GM12891 (cell line): ENCODE measurements at places on chromosomes 12 and 14.

DNA sequence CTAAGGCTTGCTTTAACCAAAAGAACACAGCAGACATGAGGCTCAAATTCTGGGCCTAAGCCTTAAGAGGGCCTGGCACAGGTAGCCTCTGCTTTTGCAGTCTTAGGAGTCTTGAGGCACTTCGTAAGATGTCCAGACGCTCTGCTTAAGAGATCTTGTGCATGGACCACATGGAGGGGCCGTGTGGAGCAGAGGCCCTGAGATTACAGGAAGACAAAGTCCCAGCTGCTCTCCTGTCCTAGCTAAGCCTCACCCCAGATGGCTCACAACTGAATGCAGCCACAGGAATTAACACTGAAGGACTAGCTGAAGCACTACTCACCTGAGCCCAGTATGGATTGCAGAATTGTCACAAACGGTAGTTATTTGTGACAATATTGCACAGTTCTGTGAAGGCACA lies 446.0 kb downstream of the PDZRN4 start:
- no peak for DNase-seq

- no peak for DNase-seq
Measured at GRCh38 chr12:120546050-120546386, 11.9 kb downstream of the RNF10 start.

- no peak for DNase-seq
Measured at GRCh38 chr12:49548822-49549648, 10.2 kb downstream of the KCNH3 start.

DNA sequence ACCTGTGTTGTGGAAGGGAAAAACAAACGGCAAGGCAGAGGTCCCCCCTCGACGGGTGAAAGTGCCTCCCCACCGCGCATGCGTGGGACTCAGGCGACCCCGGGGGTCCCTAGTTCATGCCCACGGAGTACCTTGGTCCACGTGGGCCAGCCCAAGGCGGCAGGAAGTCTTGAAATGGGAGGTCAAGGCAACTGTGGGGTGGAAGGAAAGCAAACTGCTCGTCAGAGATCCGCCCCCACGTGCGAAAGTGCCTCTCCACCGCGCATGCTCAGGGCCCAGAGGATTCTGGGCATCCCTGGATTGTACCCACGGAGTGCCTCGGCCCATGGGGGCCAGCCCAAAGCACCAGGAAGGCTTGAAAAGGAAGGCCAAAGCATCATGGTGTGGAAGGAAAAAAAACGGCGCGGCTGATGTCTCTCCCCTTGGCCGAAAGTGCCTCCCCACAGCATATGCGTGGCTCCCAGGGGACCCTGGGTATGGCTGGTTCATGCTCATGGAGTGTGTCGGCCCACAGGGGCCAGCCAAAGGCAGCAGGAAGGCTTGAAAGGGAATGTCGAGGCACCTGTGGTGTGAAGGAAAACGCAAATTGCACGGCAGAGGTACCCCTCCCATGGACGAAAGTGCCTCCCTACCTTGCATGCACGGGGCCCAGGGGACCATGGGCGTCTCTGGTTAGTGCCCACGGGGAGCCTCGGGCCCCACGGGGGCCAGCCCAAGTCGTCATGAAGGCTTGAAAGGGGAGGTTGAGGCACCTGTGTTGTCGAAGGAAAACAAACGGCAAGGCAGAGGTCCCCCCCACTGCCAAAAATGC lies 369.7 kb downstream of the ALG10 start:
- no peak for DNase-seq

DNA sequence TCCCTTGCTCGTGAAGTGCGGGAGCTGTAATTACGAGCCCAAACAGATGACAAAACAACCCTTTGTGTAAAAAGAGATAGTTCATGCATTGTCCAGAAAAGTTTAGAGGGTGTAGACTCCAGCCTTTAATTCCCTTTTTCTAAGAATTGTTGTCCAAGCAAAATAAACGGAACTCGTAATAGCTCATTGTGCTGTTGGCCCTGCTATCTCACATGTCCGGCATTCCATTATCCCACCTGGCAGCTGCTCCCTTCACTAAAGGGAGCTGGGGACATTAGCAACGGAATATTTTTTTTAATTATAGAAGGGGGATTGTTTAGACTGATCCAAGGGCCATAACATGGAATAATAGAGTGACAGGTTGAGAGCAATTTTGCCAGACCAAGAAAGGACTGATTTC lies 277.5 kb upstream of the TBX3 start:
- DNase-seq: no peak

- no peak for DNase-seq
Measured at GRCh38 chr12:103626498-103626897, 39.4 kb downstream of the STAB2 start.

DNA sequence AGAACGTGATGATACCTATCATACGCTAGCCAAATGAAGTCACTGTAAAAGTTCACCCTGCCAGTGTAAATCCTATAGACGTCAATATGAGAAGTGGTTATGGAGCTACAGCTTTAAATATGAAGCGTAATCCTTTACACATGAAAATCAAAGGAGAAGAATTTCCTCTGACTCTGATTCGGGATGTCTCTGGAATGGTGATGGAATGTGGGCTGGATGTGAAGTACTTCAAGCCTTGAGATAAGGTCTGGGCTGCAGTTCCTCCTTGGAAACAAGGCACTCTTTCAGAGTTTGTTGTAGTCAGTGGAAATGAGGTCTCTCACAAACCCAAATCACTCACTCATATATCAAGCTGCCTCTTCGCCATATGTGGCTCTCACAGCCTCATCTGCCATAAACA lies 53.1 kb upstream of the NAP1L1 start:
- DNase-seq: no peak

DNA sequence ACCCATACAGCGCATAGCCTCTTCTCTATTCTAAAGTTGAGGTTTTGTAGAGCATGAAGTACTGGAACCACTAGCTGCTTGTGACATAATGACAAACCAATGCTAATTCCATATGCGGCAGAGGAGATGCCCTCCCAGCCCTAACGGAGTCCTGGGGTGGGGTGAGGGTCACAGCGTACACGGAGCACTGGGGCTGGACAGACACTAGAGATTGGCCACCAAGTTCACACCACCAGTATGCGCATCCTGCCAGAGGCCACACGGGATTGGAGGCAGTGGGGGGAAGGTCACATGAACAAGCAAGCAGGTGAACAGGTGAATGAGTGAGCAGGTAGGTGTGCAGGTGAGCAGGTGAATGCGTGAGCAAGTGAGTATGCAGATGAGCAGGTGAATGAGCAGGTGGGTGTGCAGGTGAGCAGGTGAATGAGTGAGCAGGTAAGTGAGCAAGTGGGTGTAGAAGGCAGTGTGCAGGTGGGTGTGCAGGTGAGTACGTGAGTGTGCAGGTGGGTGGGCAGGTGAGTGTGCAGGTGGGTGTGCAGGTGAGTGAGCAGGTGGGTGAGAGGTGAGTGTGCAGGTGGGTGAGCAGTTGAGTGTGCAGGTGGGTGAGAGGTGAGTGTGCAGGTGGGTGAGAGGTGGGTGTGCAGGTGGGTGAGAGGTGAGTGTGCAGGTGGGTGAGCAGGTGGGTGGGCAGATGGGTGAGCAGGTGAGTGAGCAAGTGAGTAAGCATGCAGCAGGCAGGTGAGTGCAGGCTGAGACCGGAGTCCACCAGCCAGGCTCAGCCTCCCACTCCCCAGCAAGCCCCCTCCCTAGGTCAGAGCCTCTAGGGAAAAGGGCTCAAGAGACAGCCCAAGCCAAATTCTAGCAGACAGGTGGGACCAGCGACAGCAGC lies 52.7 kb downstream of the CCDC85C start:
- DNase-seq: no peak

DNA sequence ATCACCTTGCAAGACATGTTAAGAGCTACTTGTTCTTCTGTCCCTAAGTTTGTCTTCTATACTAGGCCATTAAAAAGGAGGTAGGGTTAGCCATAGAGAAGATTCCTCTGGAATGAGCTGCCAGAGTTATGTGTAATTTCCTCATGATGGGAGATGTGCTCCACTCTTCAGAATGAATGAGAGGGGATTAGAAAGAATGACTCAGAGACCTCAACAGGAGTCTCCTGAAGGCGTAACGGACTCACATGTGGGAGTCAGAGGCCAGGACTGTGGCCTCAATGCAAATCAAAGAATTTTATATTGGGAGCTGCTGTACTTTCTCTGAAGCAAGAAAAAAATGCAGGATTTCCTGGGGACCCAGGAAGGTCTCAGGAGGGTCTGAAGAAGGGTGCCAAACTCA lies 87.8 kb upstream of the ATXN7L3B start:
- DNase-seq: no peak

- DNase-seq: no peak
Measured at GRCh38 chr12:107125833-107126232, 32.5 kb upstream of the CRY1 start.

DNA sequence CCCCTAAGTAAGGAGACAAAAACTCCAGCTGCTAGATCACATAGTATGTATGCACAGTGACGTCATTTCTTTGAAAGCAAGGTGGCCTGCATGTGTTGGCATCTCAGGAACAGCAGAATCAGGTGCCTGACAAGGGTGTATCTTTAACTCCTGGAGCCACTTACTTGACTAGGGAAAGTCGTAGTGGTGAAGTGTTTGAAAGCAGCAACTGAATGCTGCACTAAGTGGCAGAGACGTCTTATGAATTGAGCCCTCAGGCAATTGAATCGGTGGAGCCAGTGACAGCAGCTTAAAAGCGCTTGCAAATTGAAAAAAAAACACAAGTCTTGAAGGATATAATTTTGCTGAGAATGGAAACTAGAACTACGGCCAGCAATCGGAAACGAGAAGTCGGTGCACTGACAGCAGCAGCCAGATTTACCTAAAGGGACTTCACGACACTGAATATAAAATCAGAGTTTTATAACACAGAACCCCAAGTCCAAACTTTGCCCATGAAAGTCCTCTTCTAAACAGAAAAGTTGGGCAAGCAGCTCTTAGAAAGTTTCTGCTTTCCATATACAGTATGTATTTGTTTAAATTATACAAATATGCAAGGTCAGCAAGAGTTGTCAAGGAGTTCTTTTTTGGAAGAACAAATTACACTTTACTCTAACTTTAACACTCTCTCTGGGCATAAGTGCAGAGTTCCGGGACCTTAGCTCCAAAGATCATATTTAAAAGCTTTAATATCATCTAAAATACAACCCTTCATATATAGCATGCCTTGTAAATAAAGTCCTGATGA lies 1.1 kb downstream of the IGF1 start:
- no peak for DNase-seq

DNA sequence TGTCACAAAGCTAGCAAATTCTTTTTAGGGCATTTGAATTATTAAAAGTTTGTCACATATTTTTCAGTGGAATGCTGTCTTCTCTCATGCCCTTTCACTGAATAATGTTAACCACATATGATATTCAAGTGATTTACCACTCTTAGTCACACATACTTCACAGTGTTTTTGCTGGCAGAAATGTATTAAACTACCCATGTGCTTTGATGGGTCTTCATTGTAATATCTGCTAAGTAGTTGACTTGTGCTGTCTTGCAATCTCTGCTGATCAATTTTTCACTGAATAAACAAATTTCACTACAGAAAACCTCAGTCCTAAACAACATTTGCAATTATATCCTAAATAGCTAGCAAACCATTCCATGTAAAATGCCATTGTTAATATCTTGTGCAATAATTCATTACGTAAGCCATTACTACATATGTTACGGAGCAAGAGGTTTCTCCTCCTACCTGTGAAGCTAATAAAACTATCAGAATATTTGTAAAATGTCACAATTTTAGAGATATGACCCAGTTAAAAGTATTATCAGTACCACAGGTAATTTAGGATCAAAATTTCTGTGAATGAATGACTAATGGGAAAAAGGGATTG lies 64.6 kb upstream of the LMO3 start:
- DNase-seq: no peak

- DNase-seq: no peak
Measured at GRCh38 chr12:12072064-12072760, 1.5 kb downstream of the BCL2L14 start.

DNA sequence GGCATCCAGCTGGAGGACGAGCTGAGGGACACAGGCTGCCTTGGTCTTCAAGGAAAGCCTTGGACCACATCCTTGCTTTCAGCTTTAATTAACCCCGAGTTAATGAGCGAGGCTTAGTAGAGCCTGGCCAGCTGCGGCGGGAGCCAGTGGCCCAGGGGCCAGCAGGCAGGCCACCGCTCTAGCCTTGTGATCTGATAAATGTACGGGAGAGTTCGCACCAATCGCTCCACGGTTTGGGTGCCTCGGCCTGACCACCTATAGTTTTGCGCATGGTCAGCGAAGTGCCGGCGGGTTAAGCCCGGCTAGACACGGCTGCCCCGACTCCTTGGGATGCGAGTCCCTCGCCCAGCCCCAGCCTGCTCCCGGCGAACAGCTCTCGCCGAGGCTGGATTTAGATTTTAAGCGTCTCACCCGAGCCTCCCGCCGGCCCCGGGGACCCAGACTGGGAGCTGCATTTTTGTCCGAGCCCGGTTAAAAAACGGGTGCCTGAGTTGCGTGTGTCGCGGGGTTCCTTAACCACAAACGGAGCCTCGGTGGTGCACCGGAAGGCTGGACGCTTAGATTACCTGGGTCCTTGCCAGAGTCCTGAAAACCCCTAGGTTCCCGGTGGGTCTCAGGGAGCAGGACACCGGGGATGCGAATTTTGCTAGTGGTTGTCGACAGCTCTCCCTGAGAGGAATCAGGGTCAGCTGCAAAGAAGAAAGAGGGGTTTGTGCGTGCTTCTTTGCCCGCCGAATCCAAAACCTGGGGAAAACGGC lies 2.9 kb upstream of the HOXC12 start:
- DNase-seq: no peak

GRCh38 chr12:124114316-124114715 lies 141.3 kb downstream of the ZNF664 start:
- DNase-seq: no peak

- DNase-seq: no peak
Measured at GRCh38 chr14:73008501-73008900, 18.4 kb downstream of the ZFYVE1 start.

DNA sequence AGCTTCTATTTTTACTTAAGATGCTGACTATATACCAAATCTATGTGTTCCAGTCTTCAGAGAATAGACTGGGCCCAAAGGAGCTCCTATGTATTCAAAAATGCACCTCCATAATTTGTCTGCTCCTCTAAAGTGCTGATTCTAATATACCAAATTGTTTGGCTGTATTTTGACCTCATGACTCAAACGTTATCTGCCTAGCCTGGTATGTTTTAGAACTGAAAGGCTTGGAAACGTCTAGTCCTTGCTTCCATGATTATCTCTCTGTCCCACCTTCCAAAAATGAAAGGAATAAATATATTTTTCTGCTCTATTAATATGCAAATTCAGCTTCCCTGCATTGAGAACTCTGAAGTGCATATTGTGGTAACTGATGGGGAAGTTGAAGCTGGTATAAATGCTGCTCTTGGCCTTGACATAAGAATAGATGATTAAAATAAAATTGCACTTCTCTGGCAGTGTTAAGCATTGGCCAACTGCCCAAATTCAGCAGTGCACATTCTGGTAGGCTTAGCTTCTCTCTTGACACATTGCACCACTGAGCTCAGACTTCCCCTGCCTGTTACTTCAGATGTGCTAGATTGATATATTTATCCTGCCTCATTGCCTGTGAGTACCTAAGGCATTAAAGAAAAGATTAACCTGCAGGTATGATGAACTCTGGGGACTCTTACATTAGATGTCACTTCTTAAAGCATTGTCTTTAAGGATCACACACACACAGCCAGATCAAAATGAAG lies 882.3 kb downstream of the RPS29 start:
- DNase-seq: no peak
